NAMALWA (cell line): ENCODE measurements at places on chromosomes 4 and X.

DNA sequence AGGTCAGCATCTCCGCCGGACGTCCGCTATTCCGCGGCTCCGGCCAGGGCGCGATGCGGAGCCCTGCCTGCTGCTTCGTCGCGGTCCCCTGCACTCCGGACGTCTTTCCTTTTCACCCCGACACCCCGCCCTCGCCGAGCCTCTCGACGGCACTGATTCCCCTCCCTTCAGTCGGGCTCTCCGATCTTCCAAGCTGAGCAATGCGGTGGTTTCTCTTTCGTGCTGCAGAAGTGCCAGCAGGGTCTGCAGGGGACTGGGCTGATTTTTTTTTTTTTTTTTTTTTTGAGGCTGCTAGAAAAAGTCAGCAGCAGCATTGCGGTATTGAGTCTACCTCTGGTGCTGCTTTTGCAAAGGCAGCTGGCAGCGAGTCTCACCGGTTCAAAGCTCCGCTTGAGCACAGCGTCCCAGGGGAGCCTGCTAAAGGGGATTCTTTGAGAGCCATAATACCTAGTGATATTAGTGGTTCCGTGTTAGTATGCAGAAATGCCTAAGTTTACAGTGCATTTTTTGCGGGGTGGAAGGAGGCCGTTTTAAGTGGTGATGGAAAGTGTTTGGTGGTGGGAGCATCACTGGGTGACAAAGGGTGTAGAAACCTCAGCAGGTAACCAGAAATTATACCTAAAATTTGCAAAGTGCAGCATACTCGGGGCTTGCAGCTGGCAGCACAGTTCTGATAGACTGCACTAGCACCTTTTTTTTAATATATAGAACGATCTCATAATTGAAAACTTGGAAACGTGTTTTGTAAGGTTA lies 969 bp downstream of the STIM2 start:
- DNase-seq, result peak; percentile 95

DNA sequence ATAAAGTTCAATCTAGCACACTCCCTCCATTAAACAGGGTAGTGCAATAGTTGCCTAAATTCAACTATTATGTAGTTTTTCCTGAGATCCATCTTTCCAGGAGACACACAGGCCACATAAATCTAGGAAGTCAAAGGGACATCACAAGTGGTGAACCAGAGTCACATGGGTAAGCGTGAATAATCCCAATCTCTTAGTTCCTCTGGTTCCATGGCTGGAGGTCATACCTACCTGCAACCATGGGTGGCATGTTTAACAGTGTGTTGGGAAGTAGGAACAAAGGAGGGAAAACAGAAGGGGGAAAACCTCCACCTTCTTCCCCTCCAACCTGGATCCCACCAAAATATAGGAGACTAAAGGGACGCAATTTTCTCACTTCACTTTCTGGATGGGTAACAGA lies 2651.6 kb downstream of the ARAP2 start:
- no peak for DNase-seq

DNA sequence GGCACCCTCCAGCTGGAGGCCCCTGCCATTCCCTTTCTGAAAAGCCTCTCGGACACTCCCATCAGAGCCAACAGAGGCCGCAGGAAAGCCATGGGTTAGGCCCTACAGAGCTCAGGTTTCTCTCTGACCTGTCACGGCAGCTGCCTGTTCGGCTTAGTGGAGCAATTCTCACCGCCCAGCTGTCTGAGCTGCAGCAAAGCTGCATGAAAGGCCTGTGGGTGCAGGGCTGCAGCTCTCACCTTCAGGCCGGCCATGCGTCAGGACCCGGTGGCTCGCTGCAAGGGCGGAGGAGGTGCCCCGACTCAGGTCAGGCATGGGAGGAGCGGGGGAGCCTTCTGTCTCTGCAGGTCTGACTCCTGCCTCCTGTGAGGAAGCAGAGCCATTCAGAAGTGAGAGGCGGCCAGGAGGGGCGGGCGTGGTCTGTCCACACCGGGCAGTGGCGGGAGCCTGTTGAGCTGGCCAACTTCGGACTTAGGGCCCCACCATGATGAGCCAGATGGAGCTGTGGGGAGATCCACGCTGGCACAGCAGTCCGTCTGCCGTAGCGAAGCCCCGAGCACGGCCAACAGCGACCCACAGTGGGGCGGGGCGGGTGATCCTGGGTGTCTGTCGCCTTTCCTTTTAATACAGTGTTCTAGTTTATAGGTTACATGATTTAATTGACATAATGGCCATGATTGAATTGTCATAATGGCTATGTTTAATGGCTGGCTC lies 23.4 kb downstream of the PDE6B start:
- no peak for DNase-seq

DNA sequence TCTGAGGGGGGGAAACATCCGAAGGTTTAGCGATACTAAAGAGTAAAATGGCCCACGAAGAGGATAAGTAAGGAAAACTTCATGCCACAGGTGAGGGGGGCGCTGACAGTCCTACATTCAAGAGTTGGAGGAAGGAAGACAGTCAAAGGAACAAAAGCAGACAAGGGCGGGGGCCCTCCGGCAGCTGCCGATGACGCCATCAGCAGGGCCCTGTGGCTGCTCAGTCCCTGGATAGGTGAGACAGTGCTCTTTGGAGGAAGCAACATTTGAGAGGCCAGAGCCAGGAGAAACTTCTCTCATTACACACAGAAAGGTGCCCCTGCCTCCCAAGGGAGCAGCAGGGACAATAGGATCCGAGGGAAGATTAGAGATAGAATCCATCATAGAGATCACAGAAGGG lies 41.5 kb downstream of the RAB40AL start:
- DNase-seq, result no peak

DNA sequence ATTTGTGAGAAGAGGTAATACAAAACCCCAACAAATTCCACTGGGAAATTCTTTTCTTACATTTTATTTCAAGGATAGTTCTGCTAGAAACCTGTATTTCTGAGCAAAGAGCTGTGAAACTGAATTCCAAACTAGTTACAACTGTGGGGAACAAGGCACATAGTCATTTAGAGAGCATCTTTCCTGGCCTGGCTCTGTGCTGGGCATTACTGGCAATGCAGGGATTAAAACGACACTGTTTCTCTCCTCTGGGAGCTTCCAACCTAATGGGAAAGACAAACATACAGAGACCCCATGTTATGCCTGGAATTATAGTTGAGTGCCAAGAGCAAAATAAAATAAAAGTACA lies 36.5 kb downstream of the SUPT20HL1 start:
- no peak for DNase-seq

GRCh38 chrX:6386837-6387236 lies 148.1 kb downstream of the VCX3A start:
- no peak for DNase-seq

DNA sequence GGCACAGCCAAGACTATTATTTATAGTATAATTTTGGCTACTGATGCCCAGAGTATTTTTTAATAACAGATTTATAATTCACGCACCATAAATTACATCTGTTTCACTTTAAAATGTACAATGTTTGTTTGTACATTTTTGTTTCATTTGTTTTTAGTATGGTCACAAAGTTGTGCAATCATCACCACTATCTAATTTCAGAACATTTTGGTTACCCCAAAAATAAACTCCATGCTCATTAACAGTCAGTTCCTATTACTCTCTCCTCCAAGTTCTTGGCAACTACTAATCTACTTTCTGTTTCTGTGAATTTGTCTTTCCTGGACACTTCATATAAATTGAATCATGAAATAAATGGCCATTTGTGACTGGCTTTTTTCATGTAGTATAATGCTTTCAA lies 176.7 kb downstream of the SH3BGRL start:
- no peak for DNase-seq

GRCh38 chr4:185912779-185913178 lies 100.8 kb upstream of the SORBS2 start:
- DNase-seq, result no peak

GRCh38 chrX:44003975-44004374 lies 30.8 kb upstream of the NDP start:
- DNase-seq, result no peak
